Right ventricle myocardium inferior (tissue), 1 donor: ENCODE measurements at places on chromosomes 6 and 20. TPM values are rescaled to one million over a fixed set of nuclear protein-coding genes. Genes with fewer than 3 reads are reported as not detected.

GRCh38 chr20:19451923-19452295, 239.5 kb downstream of the SLC24A3 start:
- no peak for DNase-seq

DNA sequence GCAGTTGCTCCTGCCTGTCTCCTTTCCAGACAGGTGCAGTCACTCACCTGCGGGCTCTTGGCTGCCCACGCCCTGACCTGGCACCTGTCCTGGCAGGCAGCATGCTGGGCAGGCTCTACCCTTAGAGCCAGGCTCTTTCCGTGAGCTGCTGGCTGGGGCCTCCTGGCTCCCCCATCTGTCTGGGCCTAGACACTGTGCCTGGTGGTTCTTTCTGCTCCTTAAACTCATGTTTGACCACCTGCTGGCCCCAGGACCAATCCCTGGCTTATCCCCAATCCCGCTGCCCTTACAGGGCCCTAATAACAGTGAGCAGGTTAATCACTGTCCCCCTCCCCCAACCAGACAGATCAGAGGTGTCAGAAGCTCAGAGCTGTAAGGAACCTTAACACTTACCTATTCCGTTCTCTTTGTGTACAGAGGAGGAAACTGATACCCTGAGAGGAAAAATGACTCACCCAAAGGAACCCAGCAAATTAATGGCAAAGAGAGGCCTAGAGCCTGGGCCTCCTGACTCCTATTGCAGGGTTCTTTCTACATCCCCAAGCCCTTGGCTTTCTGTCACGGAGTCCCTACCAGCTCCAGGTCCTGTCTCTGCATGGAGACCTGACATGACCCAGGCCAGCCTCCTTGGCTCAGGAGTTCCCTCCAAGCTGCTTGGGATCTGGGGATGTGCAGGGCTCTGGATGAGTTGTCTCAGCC, 54.7 kb downstream of the RAB44 start:
- no peak for DNase-seq

- DNase-seq: no peak
These were observed 3.5 kb downstream of the GATA5 start for GRCh38 chr20:62472138-62472940.

- DNase-seq: no peak
These were observed 51.8 kb upstream of the MYB start for GRCh38 chr6:135129136-135129856.

TEAD3 gene
- 32.2 TPM for total RNA-seq

GRCh38 chr6:79713701-79714322, 82.7 kb downstream of the SH3BGRL2 start:
- no peak for DNase-seq

- DNase-seq: peak; percentile 85
These were observed 5.4 kb downstream of the CCND3 start for GRCh38 chr6:41936073-41936837.

DNA sequence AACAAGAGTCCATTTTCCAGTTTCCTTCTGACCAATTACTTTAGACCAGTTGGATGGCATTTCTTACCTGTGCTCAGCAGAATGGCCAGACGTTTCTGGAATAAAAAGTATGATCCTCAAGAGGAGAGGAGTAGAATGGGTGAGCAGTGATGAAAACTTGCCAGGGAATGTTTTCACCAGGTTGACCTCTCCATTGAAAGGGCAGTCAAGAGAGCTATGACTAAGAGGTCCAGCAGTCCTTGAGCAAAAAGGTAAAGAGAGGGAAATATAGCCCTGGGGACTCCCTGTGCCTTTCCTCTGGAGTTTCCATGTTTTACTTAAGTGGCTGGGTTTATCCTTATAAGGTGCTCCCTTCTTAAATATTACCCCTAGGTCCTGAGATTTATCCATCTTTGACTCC, 210.9 kb downstream of the TBX18 start:
- DNase-seq: no peak

SIRPB1 gene
- 0.68 TPM for total RNA-seq

- no peak for DNase-seq
These were observed 780.3 kb downstream of the PHF3 start for GRCh38 chr6:64415926-64416325.

BMP7 gene
- total RNA-seq: 27.2 TPM

C20orf202 gene
- 0.14 TPM for total RNA-seq

- no peak for DNase-seq
These were observed 61.5 kb upstream of the CD93 start for GRCh38 chr20:23147647-23147963.

OR12D3 gene
- not detected for total RNA-seq

GSS gene
- 17.6 TPM for total RNA-seq

DNA sequence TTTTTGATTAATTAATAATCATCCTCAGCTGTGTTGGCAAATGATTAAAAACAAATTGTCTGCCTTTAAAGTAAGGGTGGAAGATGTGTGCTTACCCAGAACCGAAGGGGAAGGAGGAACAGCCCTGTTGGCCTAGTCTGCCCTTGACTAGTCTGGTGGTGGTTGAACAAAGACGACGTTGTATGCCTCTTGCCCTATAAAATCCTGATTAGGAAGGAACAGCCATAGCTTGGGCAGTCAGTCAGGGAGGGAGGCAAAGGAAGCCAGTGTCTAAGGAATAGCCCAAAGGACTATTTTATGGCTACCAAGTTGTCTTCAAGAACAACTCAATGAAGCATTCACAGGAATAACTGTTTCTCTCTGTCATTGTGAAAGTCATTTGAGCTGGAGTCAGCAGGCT, 70.7 kb downstream of the PRDM1 start:
- DNase-seq: no peak

CST5 gene
- not detected for total RNA-seq

GRCh38 chr6:101513181-101513580, 119.7 kb downstream of the GRIK2 start:
- no peak for DNase-seq

DNA sequence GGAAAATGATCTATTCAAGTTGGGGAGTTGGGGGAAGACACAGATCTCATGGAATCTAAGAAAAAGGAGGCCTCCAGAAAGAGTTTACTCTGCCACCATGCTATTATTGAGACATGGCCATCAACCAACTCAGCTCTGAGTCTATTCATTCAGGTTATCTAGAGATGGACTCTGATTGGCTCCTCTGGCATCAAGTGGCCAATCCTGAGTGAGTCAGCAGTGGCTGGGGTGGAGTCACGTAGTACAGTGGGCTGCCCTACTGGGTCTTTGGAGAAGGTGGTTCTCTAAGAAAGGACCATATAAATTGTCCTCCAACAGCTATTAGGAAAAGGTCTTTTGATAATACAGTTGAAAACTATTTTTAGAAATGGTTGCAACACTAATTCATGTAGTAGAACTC, 42.1 kb downstream of the LYRM2 start:
- no peak for DNase-seq

GGTLC1 gene
- total RNA-seq: not detected

GRCh38 chr6:168447282-168447681, 6.3 kb downstream of the SMOC2 start:
- no peak for DNase-seq

- DNase-seq: peak; percentile 89
These were observed at the start of gene ULBP2 for GRCh38 chr6:149941583-149942460. TSS of gene ULBP2 (plus strand) at chr6:149942014. CDS start at chr6:149942073, 59 bp downstream.

PLA2G7 gene
- 0.14 TPM for total RNA-seq

PEX3 gene
- total RNA-seq: 19.9 TPM

- DNase-seq: no peak
These were observed 136.8 kb downstream of the ZDHHC14 start for GRCh38 chr6:157517601-157518359.

ZC2HC1B gene
- total RNA-seq: not detected

SNTA1 gene
- total RNA-seq: 199 TPM

GRCh38 chr6:15245361-15246216, at the start of gene JARID2:
TSS of gene JARID2 (plus strand) at chr6:15246069. CDS start at chr6:15246540, 471 bp downstream.
- DNase-seq: peak; percentile 99

DDX27 gene
- 15.8 TPM for total RNA-seq

PROKR2 gene
- not detected for total RNA-seq

DNA sequence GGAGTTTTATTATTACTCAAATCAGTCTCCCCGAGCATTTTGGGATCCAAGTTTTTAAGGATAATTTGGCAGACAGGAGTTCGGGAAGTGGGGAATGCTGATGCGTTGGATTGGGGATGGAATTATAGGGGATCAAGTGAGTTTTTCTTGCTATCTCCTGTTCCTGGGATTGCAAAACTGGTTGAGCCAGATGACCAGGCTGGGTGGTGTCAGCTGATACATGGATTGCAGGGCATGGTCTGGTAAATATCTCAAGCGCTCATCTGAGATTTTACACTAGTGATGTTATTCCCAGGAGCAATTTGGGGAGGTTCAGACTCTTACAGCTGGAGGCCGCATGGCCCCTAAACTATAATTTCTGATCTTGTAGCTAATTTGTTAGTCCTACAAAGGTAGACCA, 54.7 kb downstream of the ENPP1 start:
- DNase-seq: no peak

NEU1 gene
- 25.6 TPM for total RNA-seq

GRCh38 chr6:13873288-13874190, 51.2 kb upstream of the RNF182 start:
- peak; percentile 74 for DNase-seq
